Neural progenitor cell (in vitro differentiated cells): ENCODE measurements at places on chromosomes 11 and 22. TPM values are rescaled to one million over a fixed set of nuclear protein-coding genes. Genes with fewer than 3 reads are reported as not detected.

DNA sequence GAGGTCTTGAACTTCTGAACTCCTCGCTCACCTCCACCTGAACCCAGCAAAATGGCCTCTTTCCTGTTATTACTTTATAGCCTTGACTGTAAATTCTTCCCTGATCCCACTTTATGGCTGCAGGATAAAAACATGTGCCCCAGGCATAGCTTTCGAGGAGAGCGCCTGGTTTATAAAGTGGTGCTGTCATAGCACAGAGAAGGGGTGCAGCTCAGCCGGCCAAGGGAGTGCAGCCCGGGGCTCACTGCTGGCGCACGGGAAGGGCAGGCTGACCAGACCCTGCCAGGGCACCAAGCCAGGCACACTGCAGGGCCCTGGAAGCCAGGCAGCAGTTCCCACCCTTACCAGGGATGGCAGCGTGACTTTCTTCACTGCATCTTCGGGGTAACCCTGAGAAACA lies 50.9 kb downstream of the ISX start:
- no peak for DNase-seq

DNA sequence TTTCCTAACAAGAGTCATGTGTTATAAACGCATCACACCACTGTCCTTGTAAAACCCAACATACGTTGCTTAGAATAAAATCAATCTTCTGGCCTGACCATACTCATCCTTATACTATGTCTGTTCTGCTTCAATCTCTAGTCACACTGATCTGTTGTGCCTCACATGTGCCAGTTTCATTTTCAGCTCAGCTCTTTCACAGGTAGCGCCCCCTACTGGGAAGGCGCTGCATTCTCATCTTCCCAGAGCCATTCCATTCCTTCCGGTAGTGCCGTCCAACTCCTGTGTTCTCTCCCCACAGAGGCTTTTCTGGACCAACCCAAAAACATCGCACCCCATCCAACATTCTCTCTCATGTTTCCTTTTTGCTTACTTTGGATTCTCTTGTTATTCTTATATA lies 22.2 kb downstream of the CASP5 start:
- peak; percentile 33 for DNase-seq

GRAP2 gene
- not detected in 2 replicates for total RNA-seq

DNA sequence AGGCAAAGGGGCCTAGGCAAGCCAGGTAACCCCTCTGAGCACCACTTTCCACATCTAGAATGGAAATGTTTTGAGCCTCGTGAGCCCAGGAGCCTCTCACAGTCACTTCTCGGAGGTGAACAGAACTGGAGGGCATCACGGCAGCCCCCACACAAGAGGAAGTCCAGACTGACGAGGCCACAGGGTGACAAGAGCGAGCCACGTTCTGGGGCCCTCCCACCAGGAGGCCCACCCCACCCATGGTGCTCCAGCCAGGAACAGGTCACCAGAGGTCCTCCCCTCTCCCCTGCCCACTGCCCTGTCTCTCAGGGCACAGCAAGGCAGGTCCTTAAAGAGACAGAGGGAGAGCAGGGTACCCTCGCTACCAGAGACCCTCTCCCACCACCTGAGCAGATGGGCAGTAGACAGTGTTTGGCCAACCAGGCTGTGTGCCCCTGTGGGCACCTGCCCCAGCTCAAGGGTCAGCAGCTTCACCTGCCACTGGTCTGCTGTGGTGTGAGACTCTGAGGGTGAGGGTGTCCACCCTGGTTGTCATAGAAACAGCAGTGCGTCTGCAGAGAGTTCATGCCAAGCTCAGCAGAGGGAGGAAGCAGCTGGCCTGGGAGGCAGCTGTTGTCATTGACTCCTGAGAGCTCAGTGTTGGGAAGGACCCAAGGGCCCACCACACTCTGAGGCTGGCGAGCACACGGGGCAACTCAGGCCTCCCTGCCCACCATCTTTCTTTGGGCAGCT lies 31.4 kb downstream of the RSPH14 start:
- DNase-seq, result no peak

OR51I1 gene
- total RNA-seq, result 0.15 TPM in 1 of 2 replicates, not detected in the other

DNA sequence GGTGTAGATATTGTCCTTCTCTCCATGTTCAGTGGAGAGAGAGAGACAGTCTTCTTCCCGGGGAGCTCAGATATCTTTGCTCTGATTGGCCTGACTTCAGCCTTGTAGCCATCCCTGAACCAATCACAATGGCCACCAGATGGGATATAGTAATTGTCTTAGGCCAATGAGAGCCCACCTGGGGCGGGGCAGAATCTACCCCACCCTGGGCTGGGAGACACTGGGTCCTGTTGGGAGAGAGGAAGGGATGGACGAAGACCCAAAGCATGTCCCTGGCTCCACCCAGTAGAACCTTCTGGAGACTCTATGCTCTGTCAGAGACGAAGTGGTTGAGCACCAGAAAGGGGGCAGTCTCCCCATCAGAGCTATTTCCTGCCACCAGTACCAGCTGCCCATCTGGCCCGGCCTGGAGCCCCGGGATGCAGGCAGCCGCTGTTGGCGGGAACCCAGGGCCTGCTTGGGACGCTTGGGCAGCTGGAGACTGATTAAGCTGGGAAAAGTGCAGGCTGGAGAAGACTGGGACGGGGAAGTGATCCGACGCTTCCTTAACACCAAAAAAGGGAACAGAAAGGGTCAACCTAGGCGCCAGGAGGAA lies 31.6 kb upstream of the CBX7 start:
- DNase-seq, result no peak
